Activated CD4-positive, alpha-beta T cell treated with anti-CD3 and anti-CD28 coated beads, Interleukin-2, amount 10 ng/mL, durations not matched to agents 7 days and 5 days (primary cell): ENCODE measurements at places on chromosomes 4 and X. TPM values are rescaled to one million over a fixed set of nuclear protein-coding genes. Genes with fewer than 3 reads are reported as not detected.

Gene SASH3
- total RNA-seq = 264 TPM

Gene CT45A3
- not detected for total RNA-seq

Gene TNIP3
- 0.75 TPM for total RNA-seq

Gene DACH2
- total RNA-seq = not detected

Gene CFI
- total RNA-seq = not detected

Gene MFAP3L
- total RNA-seq = 0.27 TPM

Gene CT83
- not detected for total RNA-seq

Gene TMEM150C
- not detected for total RNA-seq

Gene PLS3
- total RNA-seq = 0.30 TPM

Gene VSIG4
- not detected for total RNA-seq

Gene TMPRSS11D
- total RNA-seq = not detected

Gene PROM1
- not detected for total RNA-seq

Gene RS1
- total RNA-seq = not detected

Gene VCX3B
- not detected for total RNA-seq

Gene GPRIN3
- 51.1 TPM for total RNA-seq

Gene CD38
- total RNA-seq = 87.4 TPM

Gene PTCHD1
- total RNA-seq = not detected

Gene AKAP14
- not detected for total RNA-seq

Gene FAM149A
- total RNA-seq = 0.71 TPM

Gene PLK4
- 51.3 TPM for total RNA-seq

Gene PNCK
- total RNA-seq = not detected

Gene VCX3A
- not detected for total RNA-seq

Gene CD99
- 261 TPM for total RNA-seq

Gene CLTRN
- 0.21 TPM for total RNA-seq

Gene ZFP92
- total RNA-seq = 0.52 TPM

Gene AMOT
- total RNA-seq = 0.69 TPM

Gene HTR2C
- total RNA-seq = not detected

Gene SPANXN3
- not detected for total RNA-seq

Gene MED14
- total RNA-seq = 41.7 TPM

Gene MAGEA9B
- not detected for total RNA-seq

Gene FAAH2
- 1.4 TPM for total RNA-seq

Gene ADH1B
- total RNA-seq = not detected

Gene STBD1
- 0.77 TPM for total RNA-seq

Gene MSANTD1
- 0.94 TPM for total RNA-seq

Gene NHSL2
- 1.1 TPM for total RNA-seq

Gene SORBS2
- not detected for total RNA-seq

Gene MUC7
- not detected for total RNA-seq

Gene TCEANC
- total RNA-seq = 8.3 TPM

Gene EIF1AX
- total RNA-seq = 54.1 TPM

Gene MSX1
- total RNA-seq = not detected

Gene SH2D1A
- 63.1 TPM for total RNA-seq

Gene RBM46
- total RNA-seq = not detected

Gene F8A2
- total RNA-seq = not detected

Gene ATP2B3
- total RNA-seq = 0.05 TPM

Gene DUSP21
- not detected for total RNA-seq

Gene SPANXD
- total RNA-seq = not detected

Gene RASL11B
- not detected for total RNA-seq

Gene ATP10D
- total RNA-seq = 3.7 TPM

Gene CT45A6
- total RNA-seq = not detected

Gene FRMD7
- not detected for total RNA-seq

Gene F11
- not detected for total RNA-seq

Gene BANK1
- total RNA-seq = 0.10 TPM

Gene IL3RA
- 7.1 TPM for total RNA-seq

Gene DRD5
- total RNA-seq = not detected

Gene AKAP4
- not detected for total RNA-seq

Gene FRG2
- not detected for total RNA-seq
